Omental fat pad (tissue), 4 donors: ENCODE measurements at places on chromosomes 4 and X.

DNA sequence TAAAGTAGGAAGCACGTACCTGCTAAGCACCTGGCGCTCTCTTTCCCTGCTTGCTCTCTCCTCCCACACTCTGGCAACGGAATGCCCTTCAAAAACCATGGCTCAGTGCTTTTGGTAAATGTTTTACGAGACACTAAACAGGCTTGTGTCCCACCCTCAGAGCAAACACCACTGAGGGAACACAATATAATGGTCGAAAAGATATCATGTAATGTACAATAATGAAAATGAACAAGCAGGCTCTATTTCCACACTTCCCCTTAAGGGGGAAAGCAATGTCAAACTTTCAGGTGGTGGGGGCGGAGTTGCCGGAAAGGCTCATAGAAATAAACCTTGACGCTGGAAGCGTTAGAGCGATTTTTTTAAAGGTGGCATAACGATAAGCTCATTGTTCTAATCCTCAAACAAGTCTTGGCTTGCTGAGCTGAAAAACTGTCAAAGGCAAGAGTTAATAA is 115.1 kb downstream of the RBM47 start:
- DNase-seq, result no peak

DNA sequence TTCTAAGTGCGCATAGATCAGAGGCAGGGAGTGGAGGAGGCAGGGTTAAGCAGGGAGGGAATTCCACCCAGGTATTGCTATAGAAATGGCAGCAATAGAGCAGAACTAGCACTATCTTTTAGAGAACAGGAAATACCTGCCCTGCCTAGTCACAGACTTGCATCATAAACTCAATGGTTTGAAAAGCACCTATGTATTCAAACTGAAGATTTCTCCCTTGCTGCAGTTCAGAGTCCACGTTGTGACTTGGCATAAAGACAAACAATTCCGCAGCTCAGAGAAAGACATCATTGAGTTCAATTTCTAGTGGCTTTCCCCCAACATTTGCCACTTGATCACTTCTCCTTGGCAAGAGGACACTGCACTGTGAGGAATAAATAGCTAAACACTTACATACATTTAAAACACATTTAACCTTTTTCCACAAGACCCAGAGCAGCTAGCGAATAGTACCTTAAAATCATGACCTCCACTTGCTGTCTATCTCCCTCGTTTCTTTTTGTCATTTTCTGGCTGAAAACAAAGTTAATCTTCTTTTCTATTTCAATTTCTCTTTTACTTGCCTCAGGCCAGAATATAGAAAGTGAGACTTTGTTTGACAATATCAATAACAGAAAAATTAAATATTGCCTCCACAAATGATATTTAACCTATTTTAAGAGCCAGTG is 42.4 kb downstream of the SLC7A11 start:
- no peak for DNase-seq

- DNase-seq, result no peak
Observed at GRCh38 chr4:105196523-105197145, 50.0 kb downstream of the TET2 start.

GRCh38 chrX:45164021-45164621 is 36.6 kb downstream of the DIPK2B start:
- DNase-seq, result no peak

DNA sequence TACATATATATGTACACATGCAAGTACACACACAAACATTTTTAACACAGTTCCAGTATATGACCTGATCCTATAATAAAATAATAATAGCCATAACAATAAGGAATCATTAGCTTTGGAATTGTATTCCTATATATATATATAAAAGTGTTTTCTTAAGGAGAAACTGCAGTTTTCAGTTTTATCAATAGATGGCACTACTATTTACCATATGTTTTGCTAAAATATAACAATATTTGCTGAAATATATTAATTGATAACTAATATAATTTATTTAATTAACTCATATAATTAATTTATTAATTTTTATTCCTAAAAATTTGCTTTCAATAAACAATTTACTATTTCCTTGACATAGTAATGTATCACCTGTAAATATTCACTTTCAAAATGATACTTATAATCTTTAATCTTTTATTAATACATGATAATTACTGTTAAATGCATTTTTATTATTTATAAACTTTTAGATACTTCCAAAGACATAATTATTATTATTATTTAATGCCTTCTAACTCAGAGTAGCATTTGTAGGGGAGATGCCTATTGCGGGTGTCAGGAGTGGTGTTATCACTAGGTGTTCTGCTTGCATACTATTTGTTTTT is 599.5 kb downstream of the FSTL5 start:
- DNase-seq, result no peak

- DNase-seq, result no peak
Observed at GRCh38 chr4:152554742-152555141, 18.9 kb upstream of the FBXW7 start.

- DNase-seq, result no peak
Observed at GRCh38 chrX:102976793-102977495, 39.9 kb downstream of the RAB40AL start.

DNA sequence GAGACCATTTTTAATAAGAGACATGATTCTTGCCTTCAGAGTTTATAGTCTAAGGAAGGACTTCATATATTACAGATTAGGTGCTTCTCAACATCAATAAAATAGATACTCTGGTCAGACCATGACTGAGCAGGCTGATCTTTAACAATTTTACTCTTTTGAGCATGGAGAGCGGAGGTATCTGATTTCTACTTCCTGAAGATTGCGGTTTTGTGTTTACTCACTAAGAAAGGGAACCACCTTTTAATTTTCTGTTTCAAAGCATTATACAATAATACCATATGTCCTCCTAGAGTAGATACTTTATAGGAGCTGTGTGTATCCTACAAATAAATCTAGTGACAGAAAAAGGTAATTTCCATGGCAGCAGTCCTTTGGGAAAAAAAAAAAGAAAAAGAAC is 12.5 kb downstream of the MORC4 start:
- no peak for DNase-seq

GRCh38 chr4:111417521-111417920 is 727.7 kb upstream of the FAM241A start:
- no peak for DNase-seq

- DNase-seq, result no peak
Observed at GRCh38 chrX:1472975-1473374, 20.3 kb upstream of the ASMTL start.

DNA sequence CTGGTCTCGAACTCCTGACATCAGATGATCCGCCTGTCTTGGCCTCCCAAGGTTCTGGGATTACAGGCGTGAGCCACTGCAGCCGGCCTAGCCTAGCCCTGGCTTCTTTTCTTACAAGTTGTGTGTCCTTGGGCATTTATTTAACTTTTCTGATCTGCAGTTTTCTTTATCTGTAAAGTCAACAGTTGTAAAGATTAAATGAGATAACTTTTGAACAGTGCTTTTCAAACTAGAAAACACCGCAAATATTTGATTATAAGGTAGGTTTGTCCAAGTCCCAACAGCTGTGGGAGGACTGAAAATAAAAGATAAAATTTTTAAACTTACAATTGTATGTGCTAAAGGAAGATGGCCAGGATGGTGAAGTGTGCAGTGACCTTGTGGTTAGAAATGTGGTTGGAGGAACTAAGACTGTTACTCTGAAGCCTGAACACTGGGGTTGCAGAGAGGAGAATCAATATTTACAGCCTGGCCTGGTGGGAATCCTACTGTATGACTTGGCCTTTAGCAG is 44.8 kb downstream of the GSX2 start:
- no peak for DNase-seq

DNA sequence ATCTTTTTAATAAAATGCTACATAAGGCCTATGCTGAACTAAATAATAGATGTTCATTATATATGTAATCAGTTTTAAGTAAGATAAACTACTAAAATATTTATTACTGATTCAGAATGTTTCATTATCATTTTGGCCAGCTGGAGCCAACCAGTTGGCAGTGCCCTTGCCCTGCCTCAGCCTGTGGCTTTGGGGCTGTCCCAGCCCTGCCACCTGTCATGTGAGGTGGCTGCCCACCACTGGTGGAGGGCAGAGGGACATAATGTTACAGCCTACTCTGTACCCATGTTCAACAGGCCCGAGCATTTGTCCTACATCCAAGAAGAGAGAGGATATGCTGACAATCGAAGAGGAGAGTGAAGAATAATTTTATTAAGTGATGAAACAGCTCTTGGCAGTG is 422.2 kb downstream of the SPIN4 start:
- no peak for DNase-seq
